T-helper 17 cell (primary cell): ENCODE measurements at places on chromosomes 4 and X. TPM values are rescaled to one million over a fixed set of nuclear protein-coding genes. Genes with fewer than 3 reads are reported as not detected.

EDA2R gene
- 0.32 TPM for total RNA-seq

DNA sequence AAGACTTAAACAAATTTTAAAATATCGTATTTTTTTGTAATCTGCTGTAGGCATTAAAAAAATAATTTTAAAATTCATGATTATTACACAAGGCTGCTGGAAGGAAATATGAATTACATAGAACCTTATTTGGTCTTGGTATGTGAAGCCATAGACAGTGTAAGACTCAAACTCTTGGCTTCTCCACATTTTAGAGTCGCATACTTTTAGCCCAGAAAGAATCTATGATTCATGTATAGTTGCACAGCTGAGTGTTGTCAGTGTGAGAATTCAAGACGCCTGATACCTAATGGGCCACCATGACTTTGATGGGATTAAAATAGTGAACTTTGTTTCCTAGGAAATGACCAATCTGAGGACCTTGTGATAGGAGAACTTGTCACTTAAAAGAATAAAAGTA lies 1.4 kb downstream of the INTU start:
- DNase-seq = no peak

- no peak for DNase-seq
These were observed 762.0 kb upstream of the MAGEB2 start for GRCh38 chrX:29453333-29453732.

DNA sequence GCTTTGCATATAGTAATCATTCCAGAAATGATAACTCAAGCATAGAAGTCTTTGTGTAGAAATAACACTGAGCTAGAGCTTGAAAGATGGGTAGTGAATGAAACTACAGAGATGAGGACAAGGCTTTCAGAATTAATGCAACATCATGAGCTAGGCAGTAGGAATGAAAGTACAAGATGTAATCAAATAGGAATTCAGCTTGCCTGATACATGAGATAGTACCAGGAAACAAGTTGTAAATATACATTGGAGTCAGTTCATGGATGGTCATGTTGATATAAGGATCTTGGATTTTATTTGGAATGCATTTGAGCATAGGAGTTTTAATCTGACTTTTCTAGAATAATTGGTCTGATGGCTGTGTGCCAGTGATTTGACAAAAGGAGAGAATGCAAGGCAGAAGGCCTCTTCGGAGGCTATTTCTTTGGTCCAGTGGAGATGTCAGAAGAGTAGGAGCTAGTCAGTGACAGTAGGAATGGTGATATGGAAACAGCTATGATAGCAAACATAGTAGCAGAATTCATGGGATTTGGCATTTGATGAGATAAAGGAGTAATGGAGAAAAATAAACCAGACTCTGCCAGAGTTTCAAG lies 206.4 kb upstream of the PACRGL start:
- DNase-seq = no peak

DNA sequence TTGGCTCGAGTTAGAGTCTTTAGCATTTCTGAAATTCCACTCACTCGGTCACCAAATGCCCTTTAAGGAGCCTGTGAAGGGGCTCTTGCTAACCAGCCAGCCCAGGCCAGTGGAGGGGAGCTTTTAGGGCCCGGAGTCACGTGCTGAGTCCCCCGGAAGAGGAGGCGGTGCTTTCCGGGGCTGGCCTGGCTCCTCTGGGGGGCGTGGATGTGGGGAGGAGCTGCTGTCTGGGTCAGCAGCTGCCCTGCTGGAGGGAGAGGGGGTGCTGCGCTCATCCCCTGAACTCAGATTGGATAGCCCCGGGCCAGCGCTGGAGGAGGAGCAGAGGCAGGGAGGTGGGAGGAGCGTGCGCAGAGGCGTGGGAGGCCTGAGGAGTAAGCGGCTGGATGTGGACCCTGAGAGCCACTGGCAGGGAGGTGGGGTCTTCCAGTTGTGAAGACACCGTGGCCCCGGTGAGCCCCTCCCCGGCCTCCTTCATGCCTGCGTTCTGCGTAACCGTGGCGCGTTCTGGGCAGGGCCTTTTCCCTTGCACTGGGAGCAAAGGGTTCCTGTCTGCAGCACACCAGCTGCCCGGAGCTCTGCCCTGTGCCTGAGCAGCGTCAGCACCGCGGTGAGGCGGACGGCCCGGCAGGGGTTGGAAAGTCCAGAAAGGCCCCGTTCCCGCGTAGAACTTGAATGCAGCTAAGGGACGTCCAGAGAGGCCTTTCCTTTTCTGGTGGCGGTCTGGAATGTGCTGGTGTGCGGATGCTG lies 19.7 kb downstream of the MAEA start:
- DNase-seq = peak; percentile 55
